Spleen (tissue), 13 donors: ENCODE measurements at places on chromosomes 4 and X. TPM values are rescaled to one million over a fixed set of nuclear protein-coding genes. Genes with fewer than 3 reads are reported as not detected.

ZCCHC4 gene
- polyA plus RNA-seq = 5.9 TPM

GRCh38 chr4:187995322-187996207 is at the start of gene ZFP42:
Gene ZFP42 (plus strand): TSS chr4:187995771. CDS start chr4:188002808, 7,037 bp downstream.
- H3K36me3 ChIP-seq = no peaks in the 10 kb centered on the region
- no peak within 1 kb of the TSS for H3K27ac ChIP-seq
- H3K4me1 ChIP-seq = no peaks in the 10 kb centered on the region
- no peak for DNase-seq
- no peak within 1 kb of the TSS for H3K4me3 ChIP-seq

DNA sequence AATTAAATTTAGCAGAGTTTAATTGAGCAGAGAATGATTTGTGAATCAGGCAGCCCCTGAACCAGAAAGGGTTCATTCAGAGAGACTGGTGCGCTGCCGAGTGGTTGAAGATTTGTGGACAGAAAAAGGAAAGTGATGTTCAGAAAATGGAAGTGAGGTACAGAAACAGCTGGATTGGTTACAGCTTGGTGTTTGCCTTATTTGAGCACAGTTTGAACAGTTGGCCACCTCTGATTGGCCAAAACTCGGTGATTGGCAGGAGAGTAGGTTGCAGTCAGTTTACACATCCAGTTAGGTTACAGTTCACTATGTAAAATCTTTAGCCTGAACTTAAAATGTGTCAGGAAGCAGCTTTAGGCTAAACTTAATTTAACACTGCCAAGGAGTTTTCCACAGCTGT is 14.9 kb downstream of the MID1IP1 start:
- H3K27me3 ChIP-seq = no peaks in the 10 kb centered on the region
- H3K36me3 ChIP-seq = no peaks in the 10 kb centered on the region
- H3K4me1 ChIP-seq = peaks cover 4% of the 10 kb centered on the region
- no peak overlapping the region for H3K27ac ChIP-seq
- no peak for DNase-seq

CDX4 gene
- polyA plus RNA-seq = not detected

H2BW2 gene
- polyA plus RNA-seq = not detected
